Endodermal cell (in vitro differentiated cells): ENCODE measurements at places on chromosomes 1 and 21. TPM values are rescaled to one million over a fixed set of nuclear protein-coding genes. Genes with fewer than 3 reads are reported as not detected.

The LSS gene
- total RNA-seq: 56.7 to 85.3 TPM (median 59.3 TPM) in 3 replicates

DNA sequence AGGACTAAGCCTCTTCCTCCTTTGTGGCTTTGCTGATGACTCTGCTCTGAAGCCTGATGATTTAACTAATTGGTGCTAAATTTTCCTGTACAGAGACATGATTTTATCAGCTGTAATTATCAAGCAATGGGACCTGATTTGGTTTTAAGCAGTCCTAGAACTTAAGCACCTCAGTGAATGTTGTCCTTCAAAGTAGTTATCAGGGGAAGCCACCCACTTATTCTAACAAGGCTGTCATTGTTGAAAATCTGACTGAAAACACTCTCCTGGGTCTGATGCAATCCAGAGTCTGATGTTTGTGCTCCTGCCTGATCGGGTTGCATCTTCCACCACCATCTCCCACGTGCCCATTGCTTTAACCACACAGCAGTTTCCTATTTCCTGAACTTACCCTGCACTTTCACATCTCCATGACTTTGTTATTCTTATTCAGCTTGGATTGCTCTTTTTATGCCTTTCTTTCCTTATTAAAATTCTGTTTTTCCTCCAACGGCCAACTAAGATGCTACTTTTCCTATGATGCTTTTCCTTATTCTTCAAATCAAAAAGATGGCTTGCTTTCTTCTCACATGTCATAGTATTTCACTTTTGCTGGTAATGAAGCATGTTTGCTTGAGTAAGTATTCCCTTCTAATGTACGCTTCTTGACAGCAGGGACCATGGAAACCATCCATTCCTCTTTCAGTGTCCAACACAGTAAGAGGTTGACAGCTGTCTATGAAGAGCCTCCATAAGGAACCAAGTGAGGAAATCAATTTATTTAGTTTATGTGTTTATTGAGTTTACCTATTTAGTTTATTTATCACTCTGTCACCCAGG, 55.0 kb downstream of the S1PR1 start:
- H3K27ac ChIP-seq: no peak overlapping the region
- no peaks in the 10 kb centered on the region for H3K36me3 ChIP-seq
- no peaks in the 10 kb centered on the region for H3K27me3 ChIP-seq
- DNase-seq: peak; percentile 33

DNA sequence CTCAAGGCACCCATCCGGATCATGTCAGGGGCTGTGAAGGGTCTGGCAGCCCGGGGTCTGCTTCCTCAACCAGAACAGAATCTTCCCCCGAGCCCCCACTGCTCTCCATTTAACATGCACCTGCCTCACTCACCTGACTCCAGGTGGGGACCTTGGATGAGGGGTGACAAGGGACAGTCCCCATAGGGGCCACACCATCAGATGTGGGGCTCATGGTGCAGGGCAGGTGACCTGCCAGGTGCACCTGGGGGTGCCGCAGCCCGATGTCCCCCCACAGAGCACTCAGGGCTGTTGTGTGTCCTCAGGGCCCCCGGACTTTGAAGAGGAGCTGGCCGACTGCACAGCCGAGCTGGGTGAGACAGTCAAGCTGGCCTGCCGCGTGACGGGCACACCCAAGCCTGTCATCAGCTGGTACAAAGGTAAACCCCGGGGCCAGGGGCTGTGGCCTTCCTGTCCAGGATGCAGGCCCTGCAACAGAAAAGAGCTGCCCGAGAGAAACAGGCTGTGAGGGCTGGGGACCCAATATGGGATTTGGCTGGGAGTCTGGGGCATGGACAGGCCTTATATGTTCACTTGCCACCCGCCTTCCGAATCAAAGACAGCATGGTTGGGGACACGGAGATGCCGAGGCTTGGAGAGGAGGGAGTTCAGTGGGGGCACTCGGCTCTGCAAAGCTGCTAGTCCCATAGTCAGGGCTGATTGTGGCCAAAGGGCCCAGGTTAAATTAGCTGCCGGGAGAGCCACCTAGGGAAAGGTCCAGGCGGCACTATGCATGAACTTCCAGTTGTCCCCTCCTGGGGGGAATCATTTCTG, 64.6 kb downstream of the TRIM11 start:
- peaks cover 21% of the 10 kb centered on the region for H3K36me3 ChIP-seq
- H3K27me3 ChIP-seq: no peaks in the 10 kb centered on the region
- no peak overlapping the region for H3K27ac ChIP-seq
- H3K4me3 ChIP-seq: no peak overlapping the region
- DNase-seq: peak; percentile 34

- no peaks in the 10 kb centered on the region for H3K4me1 ChIP-seq
- no peaks in the 10 kb centered on the region for H3K36me3 ChIP-seq
- peak overlapping the region; percentile 93 for H3K4me3 ChIP-seq
- peak; percentile 87 for DNase-seq
- H3K27me3 ChIP-seq: no peaks in the 10 kb centered on the region
These were observed 5.8 kb upstream of the FAM167B start for GRCh38 chr1:32241001-32241763.

GRCh38 chr1:107514841-107515240, 374.0 kb downstream of the NTNG1 start:
- no peak overlapping the region for H3K27ac ChIP-seq
- no peak overlapping the region for H3K4me3 ChIP-seq
- DNase-seq: no peak
- H3K4me1 ChIP-seq: no peaks in the 10 kb centered on the region
- no peaks in the 10 kb centered on the region for H3K36me3 ChIP-seq

- no peak overlapping the region for H3K27ac ChIP-seq
- no peak for DNase-seq
- H3K4me3 ChIP-seq: no peak overlapping the region
- H3K27me3 ChIP-seq: no peaks in the 10 kb centered on the region
These were observed 24.1 kb upstream of the RNF19B start for GRCh38 chr1:32988665-32989064.

The SLC41A1 gene
- total RNA-seq: 16.6 and 17.1 TPM in 2 replicates

DNA sequence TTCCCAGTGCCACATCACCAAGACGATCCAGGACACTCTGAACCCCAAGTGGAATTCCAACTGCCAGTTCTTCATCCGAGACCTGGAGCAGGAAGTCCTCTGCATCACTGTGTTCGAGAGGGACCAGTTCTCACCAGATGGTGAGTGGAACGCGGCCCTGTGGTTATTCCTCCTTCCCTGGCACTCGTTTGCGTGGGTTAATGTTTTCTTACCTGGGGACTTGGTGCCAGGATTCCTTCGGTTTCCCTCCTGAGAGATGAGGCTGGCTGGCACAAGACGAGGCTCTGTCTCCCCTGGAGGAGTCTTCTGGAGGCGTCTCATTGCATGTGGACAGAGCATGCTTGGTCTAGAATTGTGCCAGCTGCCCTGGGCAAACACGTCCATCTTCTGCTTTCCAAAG, 29.3 kb downstream of the ATP5PO start:
- H3K36me3 ChIP-seq: no peaks in the 10 kb centered on the region
- H3K4me1 ChIP-seq: no peaks in the 10 kb centered on the region
- no peak for DNase-seq
- H3K27ac ChIP-seq: no peak overlapping the region

DNA sequence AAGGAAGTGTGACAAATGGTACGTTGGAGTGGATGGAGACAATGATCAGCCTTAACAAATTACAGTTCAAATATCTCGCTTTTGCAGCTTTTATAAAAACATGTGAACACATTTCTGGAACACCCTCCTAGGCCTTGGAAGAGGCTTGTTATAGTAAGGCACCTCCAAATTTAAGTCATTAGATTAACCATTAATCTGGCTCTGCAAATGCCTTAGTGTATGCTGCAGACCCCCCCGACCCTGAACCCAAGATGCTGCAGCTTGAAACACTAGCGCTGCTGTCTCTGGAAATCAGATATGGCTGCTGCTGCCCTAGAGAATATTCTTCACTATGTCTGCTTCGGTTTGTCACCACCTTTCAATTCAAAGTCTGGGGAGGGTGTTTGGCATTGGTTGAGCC, 196.4 kb downstream of the MIS18A start:
- H3K4me3 ChIP-seq: no peak overlapping the region
- no peaks in the 10 kb centered on the region for H3K36me3 ChIP-seq
- H3K4me1 ChIP-seq: no peaks in the 10 kb centered on the region

GRCh38 chr21:36235058-36235582, 78.5 kb downstream of the DOP1B start:
- no peaks in the 10 kb centered on the region for H3K4me1 ChIP-seq
- no peaks in the 10 kb centered on the region for H3K27me3 ChIP-seq
- peak overlapping the region; percentile 5 for H3K27ac ChIP-seq
- H3K4me3 ChIP-seq: no peak overlapping the region

GRCh38 chr1:2205191-2205952, 10.8 kb upstream of the FAAP20 start:
- H3K36me3 ChIP-seq: no peaks in the 10 kb centered on the region
- H3K4me1 ChIP-seq: no peaks in the 10 kb centered on the region
- peaks cover 8% of the 10 kb centered on the region for H3K27me3 ChIP-seq
- H3K27ac ChIP-seq: no peak overlapping the region

The A3GALT2 gene
- total RNA-seq: not detected in 2 replicates

DNA sequence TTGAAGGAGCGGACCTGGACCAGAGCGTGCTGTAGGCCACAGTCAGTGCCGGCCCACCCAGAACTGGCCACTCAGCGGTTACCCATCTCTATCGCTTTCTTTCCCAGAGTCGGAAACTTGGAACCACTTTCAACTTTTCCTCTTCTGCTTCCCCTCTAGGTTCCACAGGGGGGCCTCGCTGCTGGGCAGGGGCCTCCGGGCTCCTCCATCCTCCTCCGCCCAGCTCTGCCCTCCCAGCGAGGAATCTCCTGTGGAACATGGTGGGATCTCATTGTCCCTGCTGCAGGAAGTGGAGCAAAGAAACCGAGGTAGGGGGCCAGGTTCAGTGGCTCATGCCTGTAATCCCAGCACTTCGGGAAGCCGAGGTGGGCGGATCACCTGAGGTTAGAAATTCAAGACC, 139.2 kb downstream of the ETS2 start:
- H3K4me1 ChIP-seq: peaks cover 9% of the 10 kb centered on the region
- no peaks in the 10 kb centered on the region for H3K27me3 ChIP-seq
- H3K36me3 ChIP-seq: no peaks in the 10 kb centered on the region
- DNase-seq: peak; percentile 72
- no peak overlapping the region for H3K27ac ChIP-seq
